Activated T-cell treated with anti-CD3 and anti-CD28 coated beads, Interleukin-2, amount 50 U/mL, for 4 hours (primary cell): ENCODE measurements at places on chromosomes 7 and 10. TPM values are rescaled to one million over a fixed set of nuclear protein-coding genes. Genes with fewer than 3 reads are reported as not detected.

Gene NODAL
- total RNA-seq: not detected

Gene SMKR1
- 7.9 TPM for total RNA-seq

Gene GTPBP10
- total RNA-seq: 42.4 TPM

Gene NKX2-3
- not detected for total RNA-seq

Gene AZGP1
- total RNA-seq: 0.34 TPM

Gene CLDN4
- total RNA-seq: 0.24 TPM

Gene SAMD9
- 1.8 TPM for total RNA-seq

Gene CCDC172
- total RNA-seq: not detected

Gene ASB15
- not detected for total RNA-seq

Gene RAPGEF5
- total RNA-seq: 0.21 TPM
